ENCODE measurements at places on chromosomes 7 and 10.

- no peak for DNase-seq
These were observed 1023.2 kb downstream of the LRMDA start for GRCh38 chr10:76454506-76455140.

DNA sequence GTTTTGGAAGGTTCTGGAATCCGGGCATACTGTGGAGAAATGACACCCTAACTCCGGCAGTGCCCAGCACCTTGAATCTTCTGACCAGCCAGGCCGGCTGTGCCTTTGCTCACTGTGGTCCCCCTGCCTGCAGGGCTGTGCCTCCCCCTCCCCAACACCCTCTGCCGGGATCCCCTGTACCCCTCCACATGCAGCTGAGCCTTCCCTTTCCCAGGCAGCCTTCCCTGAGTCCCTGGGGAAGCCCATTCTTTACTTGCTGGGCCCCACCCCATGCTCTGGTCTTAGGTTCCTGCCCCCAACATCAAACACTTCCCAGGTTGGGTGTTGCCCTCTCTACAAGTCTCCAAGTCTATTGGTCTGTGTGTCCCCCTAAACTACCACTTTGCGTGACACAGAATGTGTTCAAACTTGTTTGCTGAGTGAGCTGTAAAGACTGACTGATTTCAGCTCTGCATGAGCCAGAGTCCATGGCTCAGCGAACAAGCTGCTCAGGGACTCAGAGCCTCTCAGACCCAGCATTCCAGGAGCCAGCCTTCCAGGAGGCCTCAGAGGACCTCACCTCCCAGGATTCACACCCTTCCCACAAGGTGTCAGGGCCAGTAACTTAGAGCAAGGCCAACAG, 31.6 kb downstream of the CALML5 start:
- DNase-seq, result no peak

DNA sequence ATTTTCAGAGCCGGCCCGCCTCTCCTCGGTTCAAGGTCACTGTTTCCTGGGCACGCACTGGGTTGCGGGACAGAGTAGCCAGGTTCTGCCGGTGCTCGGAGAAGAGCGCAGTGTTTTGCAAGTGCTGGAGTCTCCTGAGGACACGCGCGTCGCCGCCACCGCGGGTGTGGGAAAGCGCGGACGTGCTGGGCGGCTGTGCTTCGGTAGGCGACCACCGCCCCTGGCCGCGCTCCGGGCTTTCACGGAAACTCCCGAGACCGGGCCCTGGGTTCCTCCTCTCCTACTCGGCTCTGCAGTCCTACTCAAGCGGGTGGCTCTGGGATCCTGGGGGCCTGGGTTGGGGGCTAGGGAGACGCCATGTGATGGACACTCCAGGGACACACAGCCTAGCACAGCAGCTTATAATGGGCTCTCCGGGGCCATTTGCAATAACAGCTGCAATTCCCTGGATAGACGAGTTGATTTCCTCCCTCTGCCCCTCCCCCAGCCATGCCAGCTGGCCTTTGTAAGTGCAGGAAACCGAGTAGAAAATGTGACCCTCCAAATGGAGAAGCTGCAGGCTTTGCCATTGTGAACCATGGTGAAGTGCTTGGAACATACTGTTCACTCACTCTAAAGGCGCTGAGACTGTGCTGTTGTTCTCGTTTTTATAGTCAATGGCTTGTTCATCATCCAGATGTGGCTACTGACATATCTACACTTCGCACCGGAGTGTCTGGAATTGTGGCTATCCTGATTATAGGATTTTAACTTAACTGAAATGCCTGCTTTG, 2.1 kb downstream of the FRAT1 start:
- DNase-seq, result no peak

DNA sequence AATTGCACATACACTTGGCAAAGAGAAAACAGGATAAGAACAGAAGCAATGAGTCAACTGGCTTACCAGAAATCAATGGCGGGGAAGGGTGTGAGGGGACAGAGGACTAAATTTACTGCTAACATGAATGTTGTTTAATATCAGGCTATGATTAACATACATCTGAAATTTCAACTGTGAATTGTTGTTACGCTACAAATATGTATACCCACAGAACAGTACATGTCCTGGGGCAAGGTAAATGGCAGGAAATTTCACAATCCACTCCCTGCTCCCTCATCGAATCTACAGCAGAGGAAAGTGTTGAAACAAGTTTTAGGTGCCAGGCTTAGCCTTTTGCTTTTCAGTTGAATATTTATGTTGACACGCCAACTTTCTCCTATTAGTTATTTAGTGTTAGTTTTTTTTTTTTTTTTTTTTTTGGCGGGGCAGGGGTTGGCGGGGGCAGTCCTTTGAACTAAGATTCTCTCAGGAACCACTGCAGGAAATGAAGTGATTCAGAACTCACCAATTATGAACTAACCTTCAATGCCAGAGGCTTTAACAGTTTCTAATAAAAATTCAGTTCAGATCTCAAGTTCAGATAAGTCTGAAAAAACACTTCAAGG, 99.0 kb downstream of the UBE2H start:
- DNase-seq, result no peak

GRCh38 chr10:22505911-22506685, 160.8 kb downstream of the SPAG6 start:
- no peak for DNase-seq

- DNase-seq, result no peak
These were observed 28.1 kb upstream of the FAM171A1 start for GRCh38 chr10:15399060-15399661.
